ENCODE measurements at places on chromosomes 11 and 22.
A peak's percentile ranks its signal among the peaks of the same experiment; 100 is the strongest.

GRCh38 chr11:4881860-4882500 is at the start of gene OR51T1:
OR51T1 (plus strand) TSS chr11:4881900; CDS start chr11:4881900, 0 bp downstream.
- DNase-seq, result no peak

DNA sequence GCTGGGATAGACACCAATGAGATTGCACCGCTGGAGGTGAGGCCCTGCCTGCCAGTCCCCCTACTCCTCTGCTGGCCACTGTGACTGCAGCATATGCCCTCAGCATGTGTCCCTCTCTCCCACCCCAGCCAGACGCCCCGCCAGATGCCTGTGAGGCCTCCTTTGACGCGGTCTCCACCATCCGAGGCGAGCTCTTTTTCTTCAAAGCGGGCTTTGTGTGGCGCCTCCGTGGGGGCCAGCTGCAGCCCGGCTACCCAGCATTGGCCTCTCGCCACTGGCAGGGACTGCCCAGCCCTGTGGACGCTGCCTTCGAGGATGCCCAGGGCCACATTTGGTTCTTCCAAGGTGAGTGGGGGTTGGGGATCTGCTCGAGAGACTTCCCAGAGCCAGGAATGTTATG is 5.7 kb upstream of the SMARCB1 start:
- DNase-seq, result no peak

DNA sequence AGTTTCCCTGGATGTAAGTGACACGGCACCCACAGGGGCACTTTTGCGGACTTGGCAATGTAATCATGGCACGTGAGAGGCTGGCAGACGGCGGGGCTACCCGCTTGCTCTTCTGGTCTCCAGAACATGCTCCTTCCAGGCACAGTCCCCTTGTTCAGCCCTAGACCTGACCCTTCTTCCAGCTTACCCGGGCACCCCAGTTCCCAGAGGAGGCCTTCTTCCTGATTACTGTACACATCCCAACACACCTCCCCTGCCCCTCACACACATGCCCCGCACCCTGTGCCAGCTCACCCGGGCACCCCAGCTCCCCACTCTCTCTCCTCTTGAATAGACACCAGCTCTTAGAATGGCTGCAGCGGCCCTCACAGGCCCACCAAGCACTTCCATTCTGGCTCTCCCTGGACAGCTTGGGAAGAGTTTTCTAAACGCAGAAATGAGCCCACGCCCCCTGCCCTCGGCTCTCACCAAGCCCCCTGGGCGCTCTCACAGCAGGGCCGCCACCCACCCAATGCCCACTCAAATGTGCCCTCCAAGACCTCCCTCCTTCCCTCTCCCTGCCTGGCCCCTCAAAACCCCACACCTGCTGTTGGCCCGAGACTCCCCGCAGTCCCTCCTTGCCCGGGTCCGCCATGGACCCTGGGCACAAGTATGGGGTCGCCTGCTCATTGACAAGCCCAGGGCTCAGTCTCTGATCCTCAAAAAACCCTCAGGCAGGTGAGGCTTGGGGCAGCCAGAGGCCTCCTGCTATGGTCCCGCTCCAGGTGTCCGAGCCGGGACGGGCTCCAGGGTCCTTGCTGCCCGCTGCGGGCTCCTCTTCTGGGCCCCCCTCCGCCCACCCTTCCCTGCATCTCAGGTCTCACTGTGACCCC is 88.5 kb downstream of the WNT7B start:
- no peak for DNase-seq

GRCh38 chr11:73217131-73217809 is 811 bp upstream of the P2RY2 start:
- no peak for DNase-seq

DNA sequence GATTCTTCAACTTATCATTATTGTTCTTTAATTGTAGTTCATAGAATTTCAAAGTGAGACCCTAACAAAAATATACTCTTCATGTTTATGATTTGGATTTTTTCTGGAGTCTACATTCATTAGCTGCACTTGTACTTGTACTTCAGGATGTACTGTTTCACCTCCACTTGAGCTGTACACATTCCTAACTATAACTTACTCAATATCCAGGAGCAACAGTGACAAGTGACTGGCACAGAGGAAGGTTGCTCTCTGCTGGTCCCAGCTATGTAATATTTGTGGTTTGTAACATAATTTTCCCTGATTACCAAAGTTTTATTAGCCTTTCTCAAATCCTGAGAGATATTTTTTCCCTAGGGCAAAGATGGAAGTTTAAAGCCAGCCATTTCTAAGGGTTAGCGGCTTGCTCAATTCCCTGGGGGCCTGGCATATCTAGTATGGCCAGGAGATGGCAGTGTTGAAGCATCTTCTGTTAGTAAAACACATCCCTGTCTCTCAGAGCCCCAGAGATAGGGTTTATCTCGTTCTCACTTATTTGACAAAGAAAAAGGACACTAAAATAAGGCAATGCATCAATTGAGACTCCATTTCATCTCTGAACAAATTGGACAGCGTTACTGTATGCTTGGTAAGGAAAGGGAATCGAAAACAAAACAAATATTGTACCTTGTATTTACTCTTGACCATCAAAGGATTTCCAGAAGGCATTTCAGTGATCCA is 14.2 kb downstream of the OR52A5 start:
- DNase-seq, result peak; percentile 44

DNA sequence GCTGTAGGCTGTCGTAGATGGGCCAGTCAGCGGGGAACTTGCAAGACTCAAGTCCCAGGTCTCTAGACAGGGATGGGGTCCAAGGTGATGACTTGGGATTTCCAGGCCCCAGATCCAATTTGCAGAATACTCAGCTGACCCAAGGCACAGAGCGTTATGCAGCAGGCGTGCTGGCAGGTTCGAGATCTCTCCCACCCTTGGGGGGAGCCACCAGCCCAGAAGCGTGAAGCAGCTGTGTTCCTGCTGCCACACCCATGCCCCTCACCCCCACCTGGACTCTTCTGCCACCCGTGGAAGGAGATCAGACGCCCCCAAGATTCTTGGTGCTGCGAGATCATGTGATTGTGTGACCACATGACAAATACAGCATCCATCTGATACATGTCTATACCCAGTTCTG is 142.6 kb downstream of the BRD1 start:
- DNase-seq, result no peak

- DNase-seq, result peak; percentile 9
Measured at GRCh38 chr11:67301313-67301921, 1.9 kb upstream of the SSH3 start.

GRCh38 chr11:131580476-131580875 is 210.1 kb downstream of the NTM start:
- DNase-seq, result no peak

- DNase-seq, result no peak
Measured at GRCh38 chr11:67635231-67635521, 4.4 kb downstream of the TBX10 start.

GRCh38 chr11:2217211-2218030 is 45.8 kb upstream of the TH start:
- no peak for DNase-seq

DNA sequence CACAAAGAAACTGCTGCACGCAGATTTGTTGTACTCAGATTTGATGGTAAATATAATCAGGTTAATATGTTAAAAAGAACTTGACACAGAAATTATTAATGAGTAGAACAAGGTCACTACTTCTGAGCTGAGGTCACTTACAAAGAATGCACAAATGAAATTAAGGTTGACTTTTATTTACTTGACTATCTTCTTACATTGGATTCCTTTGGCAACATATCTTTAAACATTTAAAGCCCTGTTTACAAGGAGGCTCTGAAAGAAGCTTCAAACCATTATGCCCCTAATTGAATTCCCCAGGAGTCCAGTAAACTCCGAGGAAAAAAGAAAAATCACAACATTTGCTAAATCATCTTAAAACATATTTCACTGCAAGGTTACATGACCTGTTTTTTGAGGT is 245.5 kb downstream of the SOX6 start:
- DNase-seq, result no peak

- DNase-seq, result no peak
Measured at GRCh38 chr11:12127206-12127898, 17.0 kb downstream of the MICAL2 start.

DNA sequence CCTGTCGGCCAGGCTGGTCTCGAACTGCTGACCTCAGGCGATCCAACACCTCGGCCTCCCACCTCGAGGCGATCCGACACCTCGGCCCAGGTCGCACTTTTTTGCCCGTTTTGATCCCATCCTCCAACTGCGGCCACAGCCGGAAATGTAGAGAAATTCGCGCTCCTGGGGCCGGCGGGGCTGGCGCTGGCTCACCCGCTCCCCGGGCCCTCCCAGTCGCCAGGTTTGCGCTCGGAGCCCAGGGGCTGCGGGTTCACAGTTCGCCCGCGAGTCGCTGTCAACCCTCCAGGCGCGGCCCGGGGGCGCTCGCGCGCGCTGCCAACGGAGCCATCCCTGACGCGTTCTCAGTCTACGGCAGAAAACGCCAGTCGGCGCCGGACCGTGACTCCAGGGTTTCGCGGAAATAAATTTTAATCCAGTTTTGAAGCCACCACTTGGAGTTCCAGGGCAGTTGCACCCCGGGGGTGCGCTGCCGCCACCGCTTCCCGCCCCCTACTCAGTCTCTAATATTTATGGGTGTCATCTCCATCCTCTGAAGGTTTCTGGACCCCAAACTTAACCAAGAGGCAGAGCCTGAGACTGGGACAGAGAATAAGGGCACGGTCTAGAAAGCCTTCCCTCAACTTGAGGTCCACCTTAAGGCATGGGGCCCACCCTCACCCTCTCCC is 1.5 kb upstream of the KLHDC7B start:
- DNase-seq, result peak; percentile 85

DNA sequence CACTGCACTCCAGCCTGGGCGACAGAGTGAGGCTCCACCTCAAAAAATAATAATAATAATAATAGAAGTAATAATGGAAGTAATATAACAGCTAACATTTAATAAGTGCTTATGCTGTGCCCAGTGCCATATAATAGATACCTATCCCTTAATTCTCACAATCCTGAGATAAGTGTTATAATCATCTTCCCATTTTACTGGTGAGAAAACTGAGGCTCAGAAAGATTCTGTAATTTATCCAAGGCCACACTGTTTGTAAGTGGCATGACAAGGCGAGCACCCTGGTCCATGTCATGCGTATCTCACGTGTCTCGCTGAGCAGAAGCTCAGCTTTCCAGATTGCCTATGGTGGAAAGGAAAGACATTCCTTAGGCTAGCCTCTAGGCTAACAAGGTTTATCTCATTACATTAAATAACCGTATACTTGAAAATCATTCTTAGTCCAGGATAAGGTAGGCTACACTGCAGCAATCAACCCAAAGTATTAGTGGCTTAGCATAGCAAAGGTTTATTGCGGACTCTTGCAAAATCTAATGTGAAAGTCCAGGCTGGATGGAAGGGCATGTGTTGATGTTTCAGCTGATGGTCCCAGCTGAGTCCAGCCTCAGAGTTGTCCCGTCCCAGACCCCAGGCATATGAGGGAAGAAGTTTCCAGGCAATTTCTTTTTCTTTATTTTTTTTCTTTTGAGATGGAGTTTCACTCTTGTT is 15.0 kb upstream of the LDLRAD3 start:
- no peak for DNase-seq

DNA sequence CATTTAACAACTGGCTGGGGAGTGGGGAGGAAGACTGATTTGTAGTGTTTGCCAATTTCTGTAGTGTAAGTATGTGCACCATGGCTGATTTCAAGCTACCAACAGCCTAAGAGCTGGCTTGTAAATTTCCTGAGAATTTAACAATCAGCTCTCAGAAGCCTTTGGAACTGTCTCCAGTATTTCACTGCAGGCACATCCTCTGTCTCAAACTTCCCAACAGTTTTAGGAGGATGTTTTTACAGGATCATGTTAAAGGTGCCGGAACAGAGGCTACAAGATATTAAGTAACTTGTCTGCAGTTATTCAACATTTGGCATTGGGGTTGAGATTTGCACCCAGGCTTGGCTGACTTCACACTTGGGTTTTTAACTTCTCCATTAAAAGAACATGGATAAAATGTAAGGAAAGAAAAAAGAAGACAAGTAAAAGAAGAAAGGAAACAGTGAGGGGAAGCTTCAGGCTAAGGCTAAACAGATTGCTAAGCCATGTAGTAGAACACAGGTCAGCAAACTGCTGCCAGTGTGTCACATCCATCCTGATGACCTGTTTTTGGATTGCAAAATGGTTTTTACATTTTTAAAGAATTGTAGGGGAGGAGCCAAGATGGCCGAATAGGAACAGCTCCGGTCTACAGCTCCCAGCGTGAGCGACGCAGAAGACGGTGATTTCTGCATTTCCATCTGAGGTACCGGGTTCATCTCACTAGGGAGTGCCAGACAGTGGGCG is 204.8 kb upstream of the SESN3 start:
- no peak for DNase-seq

GRCh38 chr11:102188488-102188887 is 78.2 kb downstream of the YAP1 start:
- DNase-seq, result no peak

- no peak for DNase-seq
Measured at GRCh38 chr11:17238377-17238776, 30.6 kb upstream of the PIK3C2A start.

DNA sequence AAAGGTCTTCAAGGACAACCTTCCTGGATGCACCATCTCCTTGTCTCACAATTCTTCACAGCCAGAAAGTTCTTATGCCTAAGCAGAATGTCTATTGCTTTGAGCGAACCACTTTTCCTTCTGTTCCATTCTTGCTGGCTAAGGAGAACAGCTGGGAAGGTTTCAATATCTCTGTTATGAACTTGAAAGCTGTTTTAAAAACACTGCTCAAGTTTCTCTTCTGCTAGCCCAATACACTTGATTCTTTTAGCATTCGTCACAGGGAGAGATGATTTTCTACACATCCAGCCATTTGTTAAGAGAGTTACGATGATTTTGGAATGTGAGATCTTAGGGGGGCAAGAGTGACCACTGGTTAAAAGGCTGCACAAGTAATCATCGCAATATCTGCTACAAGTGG is 249.3 kb downstream of the KIRREL3 start:
- DNase-seq, result no peak

- no peak for DNase-seq
Measured at GRCh38 chr22:35044607-35045390, 21.2 kb upstream of the ISX start.

- DNase-seq, result no peak
Measured at GRCh38 chr11:72629266-72629665, 45.0 kb downstream of the PDE2A start.

GRCh38 chr11:81497202-81497804 is 1236.4 kb downstream of the FAM181B start:
- DNase-seq, result no peak

DNA sequence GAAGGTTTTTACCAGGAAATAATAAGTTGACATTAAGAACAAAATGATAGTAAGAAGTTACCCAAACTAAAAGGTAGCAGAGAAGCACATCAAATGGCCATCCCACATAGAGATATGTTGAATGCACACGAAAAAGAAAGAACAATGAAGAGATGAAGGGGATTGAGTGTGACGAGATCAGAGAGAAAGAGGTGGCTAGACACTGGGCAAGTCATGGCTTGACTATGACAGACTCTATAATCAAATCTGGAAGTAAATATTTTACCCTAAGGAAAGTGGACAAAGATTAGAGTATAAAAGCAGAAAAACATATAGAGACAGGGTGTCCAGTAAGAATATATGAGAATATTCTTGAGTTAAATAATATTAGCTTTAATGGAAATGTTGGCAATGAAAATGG is 31.4 kb downstream of the CASP12 start:
- no peak for DNase-seq

DNA sequence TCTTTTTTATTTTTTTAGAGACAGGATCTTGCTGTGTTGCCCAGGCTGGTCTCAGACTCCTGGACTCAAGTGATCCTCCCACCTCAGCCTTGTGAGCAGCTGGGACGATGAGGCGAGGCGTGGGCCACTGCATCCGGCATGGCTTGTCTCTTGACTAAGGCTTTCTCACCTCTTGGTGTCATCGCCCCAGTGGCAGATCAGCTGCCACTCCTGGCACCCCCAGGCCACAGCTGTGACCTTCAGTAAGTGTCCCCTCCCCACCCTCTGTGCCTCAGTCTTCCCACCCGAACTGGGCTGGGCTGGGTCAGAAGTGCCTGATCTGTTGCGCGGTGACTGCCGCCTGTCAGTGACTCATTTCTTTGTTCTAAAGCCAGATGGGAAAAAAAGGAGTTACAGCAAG is 3.6 kb downstream of the SYNGR1 start:
- DNase-seq, result no peak
